ENCODE measurements at places on chromosomes 4 and X. TPM values are rescaled to one million over a fixed set of nuclear protein-coding genes. Genes with fewer than 3 reads are reported as not detected.

DNA sequence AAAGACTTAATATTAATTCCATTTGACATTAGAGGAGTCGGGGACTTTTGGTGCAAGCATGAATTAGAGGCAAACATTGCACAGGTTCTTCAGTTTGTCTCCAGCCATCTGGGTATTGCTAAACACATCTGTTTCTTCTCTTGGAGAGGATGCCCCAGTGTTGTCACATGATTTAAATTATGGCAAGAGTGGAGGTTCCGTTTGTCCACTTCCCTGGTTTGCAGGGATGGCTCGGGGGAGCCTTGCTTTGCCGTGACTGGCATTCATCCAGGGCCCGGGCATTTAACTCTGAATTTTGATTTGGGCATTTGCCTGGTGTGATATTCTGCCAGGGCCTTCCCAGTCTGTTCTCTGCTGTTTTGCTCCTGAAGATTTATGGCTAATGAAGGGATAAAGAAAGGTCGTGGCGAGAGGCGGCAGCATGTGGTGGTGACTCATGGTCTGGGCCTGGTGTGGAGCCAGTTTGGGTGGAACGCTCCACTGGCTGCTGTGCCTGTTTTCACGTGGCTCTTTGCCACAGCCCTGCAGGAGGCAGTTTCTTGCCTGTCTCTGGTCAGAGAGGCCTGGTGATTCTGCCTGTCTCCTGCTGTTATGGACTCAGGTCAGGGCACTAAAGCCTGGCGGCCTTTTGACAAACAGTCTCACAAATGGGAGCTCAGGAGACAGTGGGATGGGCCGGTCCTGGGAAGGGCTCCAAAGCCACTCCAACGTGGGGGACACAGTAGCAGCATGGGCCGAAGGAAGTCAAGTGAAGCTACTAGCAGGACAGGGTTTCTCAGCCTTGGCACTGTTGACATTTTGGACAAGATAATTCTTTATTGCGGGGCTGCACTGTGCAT lies 99.4 kb upstream of the PGRMC2 start:
- peak; percentile 90 for DNase-seq
- H3K4me1 ChIP-seq = peaks cover 41% of the 10 kb centered on the region
- H3K4me3 ChIP-seq = no peak overlapping the region

DNA sequence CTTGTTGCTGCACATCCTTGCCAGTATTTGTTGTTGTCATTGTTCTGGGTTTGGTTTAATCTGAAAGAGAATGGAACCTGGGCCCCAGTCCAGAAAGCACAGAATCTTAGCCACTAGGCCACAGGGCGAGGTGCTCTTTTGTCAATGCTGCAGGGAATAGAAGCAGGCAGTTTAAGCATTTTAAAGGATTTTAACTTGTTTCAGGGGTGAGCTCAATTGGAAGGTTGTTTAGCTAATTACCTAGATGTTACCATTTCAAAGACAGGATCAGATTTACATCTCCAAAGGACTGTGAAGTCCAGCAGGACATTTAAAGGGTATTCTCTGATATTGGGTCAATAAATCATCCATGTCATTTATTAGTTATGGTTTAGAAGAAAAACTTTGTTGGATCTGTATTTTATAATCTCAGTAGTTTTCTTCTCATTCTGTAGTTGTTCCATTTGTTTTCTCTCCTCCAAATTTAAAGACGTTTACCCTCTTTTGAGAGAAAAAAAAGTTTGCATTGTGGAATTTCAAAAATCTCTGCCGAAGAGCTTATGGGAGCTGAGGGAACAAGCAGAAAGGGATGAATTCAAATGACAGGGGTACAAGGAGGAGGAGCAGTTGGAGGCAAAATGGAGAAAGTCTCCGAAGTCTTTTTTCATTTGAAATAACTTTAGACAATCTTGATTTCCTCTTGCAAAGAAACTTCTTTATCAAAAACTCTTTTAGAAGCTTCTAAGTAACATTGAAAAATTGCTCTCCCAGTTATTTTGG lies 57.5 kb upstream of the FAM47C start:
- H3K27ac ChIP-seq = no peak overlapping the region
- no peaks in the 10 kb centered on the region for H3K27me3 ChIP-seq
- H3K4me1 ChIP-seq = no peaks in the 10 kb centered on the region
- no peak for DNase-seq

DNA sequence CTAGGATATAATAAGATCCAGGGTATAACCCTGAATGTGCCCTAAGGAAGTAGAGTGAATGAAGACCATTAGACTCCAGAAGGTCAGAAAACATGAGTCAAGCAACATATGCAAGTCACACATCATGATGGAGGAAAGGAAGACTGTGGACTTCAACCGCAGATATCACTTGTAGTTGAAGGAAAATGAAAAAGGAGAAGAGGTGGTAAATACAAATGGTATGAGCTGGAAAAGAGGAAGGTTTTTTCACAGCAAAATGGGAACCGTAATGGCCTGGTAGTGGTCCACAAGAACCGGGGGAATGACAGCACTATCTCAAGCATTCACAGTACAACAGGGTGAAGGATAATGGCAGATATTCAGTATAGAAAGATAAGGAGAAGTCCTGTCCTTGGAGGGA lies 5.2 kb upstream of the SCFD2 start:
- H3K36me3 ChIP-seq = no peaks in the 10 kb centered on the region
- H3K27ac ChIP-seq = no peak overlapping the region
- DNase-seq = no peak
- H3K4me1 ChIP-seq = no peaks in the 10 kb centered on the region
- no peak overlapping the region for H3K4me3 ChIP-seq

DNA sequence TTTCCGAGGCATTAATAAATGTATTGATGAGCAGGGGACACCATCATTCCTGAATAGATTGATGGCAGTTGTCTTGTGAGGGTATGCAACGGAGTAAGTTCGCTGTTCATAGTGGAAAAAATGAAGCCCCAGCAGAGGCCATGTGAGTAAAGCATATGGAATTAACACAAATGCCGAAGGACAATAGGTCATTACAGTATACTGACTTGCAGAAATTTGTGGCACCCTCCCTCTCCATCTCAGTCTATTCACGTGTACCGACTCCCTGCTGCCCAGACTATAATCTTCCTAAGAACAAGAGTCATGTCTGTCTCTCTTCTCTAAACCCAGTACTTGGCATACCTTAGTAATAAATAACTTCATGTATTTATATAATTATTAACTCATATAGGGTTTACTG lies 47.1 kb upstream of the PCDH10 start:
- no peak overlapping the region for H3K4me3 ChIP-seq
- no peaks in the 10 kb centered on the region for H3K36me3 ChIP-seq
- H3K4me1 ChIP-seq = no peaks in the 10 kb centered on the region
- H3K27me3 ChIP-seq = no peaks in the 10 kb centered on the region
- no peak overlapping the region for H3K27ac ChIP-seq

DNA sequence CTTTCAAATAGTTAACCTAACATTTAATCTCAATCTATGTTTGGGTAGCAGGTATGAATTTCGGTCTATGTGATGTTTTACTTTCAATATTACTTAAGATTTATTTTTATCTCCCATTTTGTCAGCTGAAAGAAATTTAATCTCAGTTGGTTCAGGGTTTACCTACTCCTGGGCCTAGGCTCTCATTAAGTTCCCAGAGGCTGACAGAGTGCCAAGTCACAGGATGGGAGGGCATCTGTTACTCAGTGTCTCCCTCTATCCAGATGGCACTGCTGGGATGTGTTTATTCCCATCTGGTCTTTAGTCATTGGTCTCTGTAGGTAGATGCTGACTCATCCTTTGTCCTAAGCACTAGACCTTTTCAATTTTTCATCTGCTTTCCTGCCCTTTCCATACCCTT lies 129.4 kb upstream of the ARSJ start:
- no peaks in the 10 kb centered on the region for H3K36me3 ChIP-seq
- H3K4me1 ChIP-seq = no peaks in the 10 kb centered on the region
- no peak overlapping the region for H3K4me3 ChIP-seq

- no peak overlapping the region for H3K27ac ChIP-seq
- H3K4me3 ChIP-seq = no peak overlapping the region
- no peaks in the 10 kb centered on the region for H3K4me1 ChIP-seq
- no peak for DNase-seq
- H3K36me3 ChIP-seq = no peaks in the 10 kb centered on the region
- no peaks in the 10 kb centered on the region for H3K27me3 ChIP-seq
Observed at GRCh38 chr4:108556588-108557200, 63.7 kb upstream of the RPL34 start.

GRCh38 chrX:101232316-101232715 lies 12.7 kb downstream of the DRP2 start:
- H3K4me1 ChIP-seq = no peaks in the 10 kb centered on the region
- no peaks in the 10 kb centered on the region for H3K27me3 ChIP-seq
- no peaks in the 10 kb centered on the region for H3K36me3 ChIP-seq
- no peak overlapping the region for H3K4me3 ChIP-seq

DNA sequence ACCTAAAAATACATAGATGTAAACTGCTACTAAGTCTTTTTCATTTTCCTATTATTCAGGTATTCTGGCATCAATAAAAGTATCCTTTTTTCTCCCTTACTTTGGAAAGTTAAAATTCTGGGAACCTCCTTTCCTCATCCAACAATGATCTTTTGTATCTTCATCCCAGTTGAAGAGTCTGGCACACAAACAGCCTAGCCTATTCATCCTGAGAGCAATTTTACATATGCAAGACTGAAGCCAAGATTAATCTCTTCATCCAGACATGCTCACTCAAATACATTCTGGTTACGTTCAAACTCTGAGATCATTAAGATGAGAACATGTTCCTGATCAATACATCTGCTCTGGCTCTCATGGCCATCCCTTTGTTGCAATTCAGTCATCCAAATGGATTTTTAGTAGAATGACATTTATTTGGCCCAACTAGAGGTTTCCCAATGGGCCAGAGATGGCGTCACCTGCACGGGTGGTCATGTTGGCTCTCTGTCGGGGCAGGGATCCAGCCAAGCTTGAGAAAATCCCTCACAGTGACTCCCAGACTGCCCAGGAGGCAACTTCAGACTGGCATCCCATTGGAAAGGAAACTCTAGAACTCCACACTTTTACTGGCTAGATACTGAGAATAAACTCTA lies 135.3 kb upstream of the VCX2 start:
- no peak for DNase-seq
- no peak overlapping the region for H3K4me3 ChIP-seq
- no peaks in the 10 kb centered on the region for H3K36me3 ChIP-seq
- H3K27me3 ChIP-seq = no peaks in the 10 kb centered on the region
- no peak overlapping the region for H3K27ac ChIP-seq

GRCh38 chr4:17094876-17095210 lies 196.4 kb upstream of the LDB2 start:
- H3K36me3 ChIP-seq = no peaks in the 10 kb centered on the region
- H3K27me3 ChIP-seq = no peaks in the 10 kb centered on the region
- no peak overlapping the region for H3K27ac ChIP-seq

DNA sequence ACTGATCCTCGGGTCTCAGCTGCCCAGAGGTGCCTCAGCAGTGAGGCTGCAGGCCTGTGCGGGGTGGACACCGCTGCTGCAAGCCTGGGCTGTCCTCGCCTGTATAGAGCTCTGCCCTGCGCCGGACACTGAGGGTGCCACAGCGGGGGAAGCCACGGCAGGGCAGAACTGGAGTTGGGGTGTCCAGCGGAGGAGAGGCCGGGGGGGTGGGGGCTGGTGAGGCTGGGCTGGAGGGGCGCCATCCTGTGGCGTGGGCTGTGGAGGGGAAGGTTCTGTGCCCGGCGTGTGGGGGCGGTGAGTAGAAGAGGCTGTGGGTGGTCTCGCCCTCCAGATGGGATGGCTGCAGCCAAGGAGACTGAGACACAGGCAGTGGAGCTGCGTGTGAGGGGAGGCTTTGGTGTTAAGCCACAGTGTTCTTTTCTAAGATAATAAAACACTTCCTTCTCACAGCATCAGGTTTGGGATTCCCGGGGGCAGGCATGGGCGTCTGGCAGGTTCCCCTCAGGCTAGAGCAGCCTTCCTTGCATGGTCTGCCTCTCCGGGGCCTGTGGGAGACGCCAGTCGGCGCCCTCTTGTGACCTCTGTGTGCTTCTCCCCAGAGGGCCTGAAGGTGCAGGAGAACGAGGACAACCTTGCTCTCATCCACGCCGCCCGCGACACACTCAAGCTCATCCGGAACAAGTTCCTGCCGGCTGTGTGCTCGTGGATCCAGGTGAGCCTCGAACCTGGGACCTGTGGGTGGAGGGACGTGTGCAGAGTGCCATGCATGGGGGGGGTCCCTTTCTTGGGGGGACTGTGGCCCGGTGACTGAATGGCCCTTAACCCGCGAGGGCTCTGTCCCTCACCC lies 7.4 kb downstream of the UVSSA start:
- no peaks in the 10 kb centered on the region for H3K27me3 ChIP-seq
- no peaks in the 10 kb centered on the region for H3K4me1 ChIP-seq
- no peak overlapping the region for H3K4me3 ChIP-seq

- no peaks in the 10 kb centered on the region for H3K36me3 ChIP-seq
- no peaks in the 10 kb centered on the region for H3K4me1 ChIP-seq
- H3K4me3 ChIP-seq = no peak overlapping the region
- H3K27me3 ChIP-seq = no peaks in the 10 kb centered on the region
- no peak for DNase-seq
Observed at GRCh38 chrX:117996408-117996807, 120.2 kb downstream of the KLHL13 start.

DNA sequence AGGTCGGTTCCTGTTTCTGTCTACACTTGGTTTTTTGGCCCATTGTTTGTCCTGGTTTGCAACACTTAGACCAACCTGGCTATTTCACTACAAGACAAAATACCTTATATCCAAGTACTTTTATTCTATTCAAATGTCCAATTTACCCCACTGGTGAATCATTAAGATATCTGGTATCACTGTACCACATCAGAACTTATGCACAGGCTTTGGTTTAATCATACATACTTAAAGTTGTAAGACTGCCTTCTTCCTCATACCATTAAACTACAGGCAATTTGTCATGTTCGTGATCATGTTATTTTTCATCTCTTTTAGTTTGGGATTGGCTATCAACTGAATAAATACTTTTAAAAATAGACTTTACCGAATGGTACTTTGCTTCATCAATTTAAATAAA lies 53.0 kb upstream of the ATOH1 start:
- no peaks in the 10 kb centered on the region for H3K36me3 ChIP-seq
- H3K4me1 ChIP-seq = no peaks in the 10 kb centered on the region
- H3K4me3 ChIP-seq = no peak overlapping the region
- no peaks in the 10 kb centered on the region for H3K27me3 ChIP-seq
- DNase-seq = no peak
- no peak overlapping the region for H3K27ac ChIP-seq

- no peaks in the 10 kb centered on the region for H3K4me1 ChIP-seq
- no peaks in the 10 kb centered on the region for H3K36me3 ChIP-seq
- H3K27me3 ChIP-seq = no peaks in the 10 kb centered on the region
Observed at GRCh38 chr4:22668301-22668700, 24.4 kb upstream of the GBA3 start.

- H3K36me3 ChIP-seq = no peaks in the 10 kb centered on the region
- no peaks in the 10 kb centered on the region for H3K27me3 ChIP-seq
- H3K4me1 ChIP-seq = no peaks in the 10 kb centered on the region
- no peak for DNase-seq
- no peak overlapping the region for H3K4me3 ChIP-seq
- H3K27ac ChIP-seq = no peak overlapping the region
Observed at GRCh38 chrX:111876646-111877045, 665 bp downstream of the TRPC5OS start.

NDP gene
- 0.73 TPM for total RNA-seq

HSPA4L gene
- total RNA-seq = 0.87 TPM

MAGEE1 gene
- 1.5 TPM for total RNA-seq

PDE6B gene
- total RNA-seq = not detected

DGKK gene
- total RNA-seq = 1.8 TPM

ZNF157 gene
- total RNA-seq = not detected

RNF150 gene
- 5.9 TPM for total RNA-seq

All from stomach (tissue), 19 donors.